ENCODE measurements at places on chromosomes 12 and 14.

GRCh38 chr12:5232291-5232690, 188.6 kb downstream of the KCNA5 start:
- H3K36me3 ChIP-seq: no peaks in the 10 kb centered on the region
- H3K27me3 ChIP-seq: no peaks in the 10 kb centered on the region
- DNase-seq: no peak
- H3K27ac ChIP-seq: no peak overlapping the region

GRCh38 chr14:26938054-26938453, 340.2 kb upstream of the NOVA1 start:
- H3K4me3 ChIP-seq: no peak overlapping the region
- no peak for DNase-seq
- H3K27me3 ChIP-seq: no peaks in the 10 kb centered on the region

- DNase-seq: no peak
- no peaks in the 10 kb centered on the region for H3K4me1 ChIP-seq
- no peaks in the 10 kb centered on the region for H3K36me3 ChIP-seq
- H3K4me3 ChIP-seq: no peak overlapping the region
These were observed 43.8 kb upstream of the TSPAN11 start for GRCh38 chr12:30882706-30883105.

DNA sequence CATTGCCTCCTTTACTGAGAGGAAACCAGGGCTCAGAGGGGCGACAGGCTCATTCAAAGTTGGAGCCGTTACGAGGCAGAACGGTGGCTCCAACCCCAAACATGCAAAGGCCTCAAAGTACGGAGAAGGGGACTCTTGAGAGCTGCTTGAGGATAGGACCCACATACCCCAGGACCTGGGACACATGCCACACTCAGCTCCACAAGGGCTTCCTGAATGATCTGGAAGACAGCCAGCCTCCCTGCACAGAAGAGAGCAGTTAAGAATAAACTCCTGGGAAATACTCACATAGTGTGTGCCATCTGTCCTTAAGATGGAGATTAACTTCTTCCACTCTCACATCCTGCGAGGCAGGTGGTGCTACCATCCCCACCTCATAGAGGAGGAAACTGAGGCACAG, 26.6 kb upstream of the NXPH4 start:
- no peaks in the 10 kb centered on the region for H3K27me3 ChIP-seq
- no peaks in the 10 kb centered on the region for H3K4me1 ChIP-seq
- H3K4me3 ChIP-seq: no peak overlapping the region
- no peak for DNase-seq
- no peak overlapping the region for H3K27ac ChIP-seq
- H3K36me3 ChIP-seq: no peaks in the 10 kb centered on the region
